AG10803 (cell line): ENCODE measurements at places on chromosomes 12 and 14.

DNA sequence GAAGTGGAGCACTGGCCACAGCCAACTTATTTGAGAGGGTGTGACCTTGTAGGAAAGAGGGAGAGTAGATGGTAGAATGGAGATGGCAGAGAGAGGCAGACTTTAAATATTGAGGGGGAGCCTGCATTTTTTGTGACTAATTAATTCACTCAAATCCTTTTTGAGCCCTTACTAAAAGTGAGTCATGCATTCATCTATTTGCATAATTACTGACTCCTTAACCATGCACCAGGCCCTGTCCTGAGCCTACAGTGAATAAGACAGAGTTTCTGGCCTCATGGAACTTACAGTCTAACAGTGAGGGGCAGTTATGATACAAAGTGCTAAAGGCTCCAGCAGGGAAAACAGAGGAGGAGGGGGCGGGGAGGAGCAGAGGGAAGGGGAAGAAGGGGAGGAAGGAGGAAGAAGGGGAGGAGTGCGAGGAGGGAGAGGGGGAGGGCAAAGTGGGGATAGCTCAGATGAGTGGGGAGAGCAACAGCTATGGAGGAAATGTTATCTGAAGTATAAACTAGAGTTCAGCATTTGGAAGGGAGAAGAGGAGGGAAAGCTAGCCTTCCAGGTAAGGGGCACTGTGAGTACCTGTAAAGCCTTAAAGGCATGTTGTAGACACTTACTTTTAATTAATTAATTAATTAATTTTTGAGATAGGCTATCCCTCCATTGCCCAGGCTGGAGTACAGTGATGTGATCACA lies 7.5 kb upstream of the CTDSP2 start:
- no peak for DNase-seq

- DNase-seq: no peak
Measured at GRCh38 chr14:104806625-104807465, 5.9 kb downstream of the ZBTB42 start.

DNA sequence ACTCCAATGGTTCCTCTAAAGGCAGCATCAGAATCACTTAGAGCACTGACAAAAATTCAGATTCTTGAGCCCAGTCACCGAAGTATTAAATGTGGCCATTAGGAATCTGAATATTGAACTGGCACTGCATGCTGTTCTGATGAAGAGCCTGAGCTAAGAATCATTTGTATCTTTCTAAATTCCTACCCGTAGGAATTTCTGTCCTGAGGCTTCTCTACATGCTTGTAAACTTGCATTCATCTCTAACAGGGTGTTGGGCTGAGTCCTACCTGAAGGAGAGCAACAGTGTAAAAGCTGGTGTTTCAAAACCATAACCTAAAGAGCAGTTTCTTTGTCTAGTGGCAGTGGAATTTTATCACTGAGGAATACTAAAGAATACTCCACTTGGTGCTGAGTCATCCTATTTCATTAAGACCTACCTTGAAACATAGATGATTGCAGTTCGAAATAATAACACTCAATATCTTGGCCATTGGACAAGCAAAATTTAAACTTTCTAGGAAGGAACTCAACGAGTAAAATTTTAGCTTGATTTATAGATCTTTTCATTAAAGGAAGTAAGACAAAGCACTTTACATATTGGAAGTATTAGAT lies 35.5 kb upstream of the C12orf75 start:
- no peak for DNase-seq

DNA sequence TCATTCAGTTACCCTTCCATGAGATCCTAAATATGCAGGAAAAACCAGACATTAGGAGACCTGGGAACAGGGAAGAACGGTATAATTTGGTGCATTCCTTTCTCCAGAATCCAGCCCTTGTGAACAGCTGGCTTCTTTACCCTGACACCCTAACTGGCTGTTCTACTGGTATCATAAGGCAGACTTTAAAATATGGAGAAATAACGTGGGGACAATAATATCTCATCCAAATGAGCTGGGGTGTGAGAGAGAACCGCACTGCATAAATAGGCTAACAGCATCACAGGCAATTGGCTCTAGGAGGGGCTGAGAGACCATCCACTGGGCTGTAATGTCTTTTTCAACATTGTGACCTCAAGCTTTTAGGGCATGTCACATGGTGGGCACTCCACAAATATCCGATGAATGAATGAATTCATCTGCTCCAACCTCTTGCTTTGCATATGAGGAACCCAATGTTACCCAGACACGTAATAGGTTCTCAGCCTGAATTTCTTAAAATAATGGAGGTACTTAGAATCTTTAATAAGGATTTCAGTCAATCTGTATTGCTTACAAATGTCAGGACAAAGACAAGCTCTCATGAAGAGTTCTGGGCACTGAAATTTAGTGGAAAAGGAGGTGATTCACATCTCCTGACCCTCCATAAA lies 157.9 kb downstream of the SAMD4A start:
- no peak for DNase-seq

DNA sequence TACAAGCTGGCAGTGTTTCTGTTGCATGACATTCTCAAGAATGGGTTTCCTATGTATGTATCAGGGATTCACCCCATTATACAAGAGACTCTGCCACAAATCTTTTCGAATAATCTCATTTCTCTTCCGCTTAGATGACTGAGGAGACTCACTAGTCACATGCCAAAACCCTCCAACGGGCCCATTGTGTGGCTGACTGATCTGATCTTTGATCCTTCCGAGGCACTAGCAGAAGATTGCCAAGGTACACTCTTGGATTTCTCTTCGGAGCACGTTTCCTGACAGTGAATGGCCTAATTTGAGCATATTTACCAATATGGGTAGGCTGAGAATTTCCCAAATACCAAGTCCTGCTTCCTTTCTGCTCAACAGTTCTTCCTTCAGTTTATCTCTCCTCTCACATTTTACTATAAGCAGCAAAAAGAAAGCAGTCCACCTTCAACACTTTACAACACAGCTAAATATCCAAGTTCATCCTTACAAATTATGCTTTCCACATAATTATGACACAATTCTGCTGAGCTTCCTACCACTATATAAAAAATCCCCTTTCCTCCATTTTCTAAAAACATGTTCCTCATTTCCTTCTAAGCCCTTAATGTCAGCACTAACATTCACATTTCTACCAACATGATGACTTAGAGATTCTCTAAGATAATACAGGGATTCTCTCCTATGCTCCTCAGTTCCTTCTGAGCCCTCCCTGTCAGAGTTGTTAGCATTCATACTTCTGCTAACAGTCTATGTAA lies 11.0 kb downstream of the PRPH start:
- no peak for DNase-seq

GRCh38 chr14:39217214-39217879 lies 16.4 kb upstream of the MIA2 start:
- no peak for DNase-seq

- no peak for DNase-seq
Measured at GRCh38 chr12:94570161-94570560, 80.2 kb downstream of the TMCC3 start.

- DNase-seq: peak; percentile 85
Measured at GRCh38 chr12:95368931-95369330, 105.0 kb upstream of the METAP2 start.

- DNase-seq: no peak
Measured at GRCh38 chr14:92755495-92755894, 7.1 kb upstream of the LGMN start.

DNA sequence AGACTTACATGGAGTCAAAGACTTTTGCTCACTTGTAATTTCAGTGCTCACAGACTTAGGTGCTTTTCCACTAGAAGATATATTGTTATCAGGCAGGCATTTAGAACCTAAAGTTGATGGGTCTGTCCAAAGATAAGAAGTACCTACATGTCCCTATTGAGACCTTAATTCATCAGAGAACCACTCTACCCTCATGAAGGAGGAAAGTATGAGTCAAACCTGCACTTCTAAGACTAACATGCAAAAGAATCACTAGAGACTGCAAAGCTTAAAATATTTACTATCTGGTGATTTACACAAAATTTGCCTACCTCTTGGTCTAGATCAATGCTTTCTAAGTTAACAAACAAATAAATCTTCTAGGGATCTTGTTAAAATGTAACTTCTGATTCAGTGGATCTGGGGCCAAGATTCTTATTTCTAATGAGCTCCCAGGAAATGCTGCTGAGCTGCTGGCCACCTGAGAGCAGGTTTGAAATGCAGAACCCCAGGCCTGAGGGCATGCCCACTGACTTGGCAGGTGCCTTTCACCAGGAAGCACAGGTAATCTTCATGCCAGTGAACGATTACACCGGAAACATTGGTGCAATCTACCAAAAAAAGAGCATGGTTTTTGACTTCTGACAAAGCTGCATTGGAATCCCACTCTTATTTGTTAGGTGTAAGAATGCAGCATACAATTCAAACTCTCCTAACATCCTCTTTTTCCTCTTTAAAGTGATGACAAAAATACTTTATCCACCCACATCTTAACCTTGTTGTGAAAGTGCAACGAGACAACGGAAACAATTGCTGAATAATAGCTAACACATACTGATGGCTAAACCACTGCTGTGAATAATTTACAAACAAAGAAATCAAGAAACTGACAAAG lies 214.2 kb downstream of the ADAMTS20 start:
- DNase-seq: no peak

- no peak for DNase-seq
Measured at GRCh38 chr12:2811801-2812200, 667 bp upstream of the ITFG2 start.

DNA sequence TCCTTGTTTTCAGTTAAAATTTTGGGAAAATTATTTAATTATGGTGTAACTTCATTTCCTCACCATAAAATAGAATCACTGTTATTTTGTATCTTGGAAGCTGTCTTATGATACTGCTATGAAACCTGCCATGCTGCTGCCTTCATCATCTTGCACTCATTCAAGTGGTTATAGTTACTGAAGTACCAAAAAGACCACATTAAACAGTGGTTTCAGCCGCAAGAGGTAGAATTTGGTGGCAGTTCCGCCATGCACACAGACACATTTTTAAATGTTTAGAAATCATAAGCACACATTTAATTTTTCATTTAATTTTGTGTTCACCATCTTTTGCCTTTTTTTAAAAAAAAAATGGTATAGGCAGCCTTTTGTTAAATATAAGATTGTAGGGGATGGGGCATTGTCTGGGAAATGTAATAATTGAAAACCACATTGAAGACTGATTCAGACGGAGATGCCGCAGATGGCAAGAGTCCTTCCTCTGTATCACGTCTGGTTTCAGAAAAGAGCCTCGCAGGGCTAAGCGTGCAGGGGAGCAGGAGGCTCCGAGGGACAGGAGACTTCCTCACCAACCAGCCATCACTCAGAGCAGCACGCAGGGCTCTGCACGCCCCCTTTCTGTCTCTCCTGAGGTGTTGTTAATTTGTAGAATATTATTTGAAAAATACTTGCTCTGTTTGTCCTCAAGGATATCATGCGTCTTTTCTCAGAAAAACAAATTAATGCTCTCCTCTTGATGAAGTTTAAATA lies 115.2 kb upstream of the PELI2 start:
- DNase-seq: no peak

GRCh38 chr12:115223322-115223721 lies 539.3 kb upstream of the TBX3 start:
- peak; percentile 68 for DNase-seq

- DNase-seq: no peak
Measured at GRCh38 chr12:3470296-3470695, 20.7 kb upstream of the PRMT8 start.

GRCh38 chr12:26514364-26514763 lies 318.6 kb downstream of the ITPR2 start:
- peak; percentile 19 for DNase-seq

GRCh38 chr14:101474563-101475455 lies 86.5 kb upstream of the DIO3 start:
- no peak for DNase-seq

- peak; percentile 51 for DNase-seq
Measured at GRCh38 chr14:74610866-74611649, 979 bp downstream of the LTBP2 start.

GRCh38 chr12:113067987-113068935 lies 11.7 kb downstream of the DTX1 start:
- no peak for DNase-seq

DNA sequence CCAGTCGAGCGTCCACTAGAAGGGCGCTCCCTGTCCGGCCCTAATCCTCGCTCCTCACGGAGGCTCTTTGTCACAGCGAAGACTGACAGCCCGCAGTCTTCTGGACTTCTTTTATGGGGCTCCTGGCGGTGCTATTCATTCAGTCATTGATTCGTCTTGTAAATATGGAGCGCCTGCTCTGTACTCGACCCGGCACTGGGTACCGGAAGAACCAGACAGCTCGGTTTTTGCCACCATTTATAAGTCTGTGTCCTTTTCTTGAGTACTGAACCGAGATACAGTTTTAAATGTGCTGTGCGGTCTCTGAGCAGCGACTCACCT lies 570 bp downstream of the DMAC2L start:
- no peak for DNase-seq

- peak; percentile 87 for DNase-seq
Measured at GRCh38 chr12:12779529-12779928, 5.9 kb upstream of the APOLD1 start.

GRCh38 chr12:106152334-106152733 lies 13.6 kb upstream of the NUAK1 start:
- DNase-seq: no peak

- no peak for DNase-seq
Measured at GRCh38 chr12:124422142-124422569, 127.3 kb downstream of the RFLNA start.
